ENCODE measurements at places on chromosomes 2 and 18.

DNA sequence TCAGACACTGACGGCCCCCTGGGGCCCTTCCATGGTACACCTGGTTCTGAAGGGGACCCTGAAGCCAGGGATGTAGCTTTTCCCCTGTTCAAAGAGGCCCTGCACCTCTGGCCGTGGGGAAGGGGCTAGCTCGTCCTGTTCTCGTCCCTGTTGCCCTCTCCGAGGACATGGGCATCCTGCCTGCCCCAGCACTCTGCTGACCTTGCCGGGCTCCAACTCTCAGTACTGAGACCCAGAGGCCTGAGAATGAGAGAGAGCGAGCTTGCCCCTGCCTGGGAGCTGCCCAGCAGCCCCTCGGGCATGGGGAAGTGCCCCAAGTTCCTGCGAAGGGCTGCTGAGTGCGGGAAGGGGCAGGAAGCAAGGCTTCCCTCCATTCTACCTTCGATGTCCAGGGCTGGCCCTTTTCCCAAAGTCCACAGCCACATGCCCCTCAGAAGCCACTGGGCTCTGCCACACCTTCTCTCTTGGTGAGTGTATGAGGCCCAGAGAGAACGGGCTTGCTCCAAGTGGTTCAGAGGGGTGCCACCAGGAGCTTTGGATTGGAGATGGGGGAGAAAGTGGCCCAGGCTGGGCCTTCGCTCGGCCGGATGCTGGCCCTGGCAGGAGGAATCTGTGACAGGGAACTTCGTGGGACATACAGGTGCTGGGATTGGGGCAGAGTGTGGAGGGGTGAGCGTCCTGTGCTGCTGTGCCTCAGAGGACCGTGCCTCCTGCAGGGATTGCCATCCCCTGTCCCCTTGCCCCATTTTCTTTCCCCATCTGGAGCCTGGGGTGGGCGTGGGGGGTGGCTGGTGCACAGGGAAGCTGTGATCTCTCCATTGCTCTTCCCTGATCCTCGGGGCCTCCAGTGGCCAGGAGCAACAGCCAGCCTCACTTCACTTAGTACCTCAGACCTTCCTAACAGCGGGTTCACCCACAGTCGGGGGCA lies 50.8 kb downstream of the KCNIP3 start:
- DNase-seq = no peak

DNA sequence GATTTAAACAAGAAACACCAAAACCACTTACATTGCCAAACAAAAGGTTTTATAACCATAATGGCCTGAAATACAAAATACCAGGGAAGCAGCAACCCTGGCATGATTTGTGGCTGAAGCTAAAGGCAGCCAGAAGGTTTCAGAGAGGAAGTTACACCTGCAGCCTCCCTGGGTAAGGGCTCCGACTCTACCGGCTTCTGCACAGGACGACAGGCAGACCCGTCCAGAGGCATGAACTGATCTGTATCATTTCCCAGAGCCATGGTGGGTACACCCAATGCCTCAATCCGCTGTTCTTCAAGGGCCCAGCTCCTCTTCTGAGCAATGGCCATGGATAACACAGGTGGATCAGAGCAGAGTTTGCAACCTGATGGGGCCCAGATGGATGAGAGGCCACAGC lies 71.6 kb downstream of the PXDN start:
- no peak for DNase-seq

DNA sequence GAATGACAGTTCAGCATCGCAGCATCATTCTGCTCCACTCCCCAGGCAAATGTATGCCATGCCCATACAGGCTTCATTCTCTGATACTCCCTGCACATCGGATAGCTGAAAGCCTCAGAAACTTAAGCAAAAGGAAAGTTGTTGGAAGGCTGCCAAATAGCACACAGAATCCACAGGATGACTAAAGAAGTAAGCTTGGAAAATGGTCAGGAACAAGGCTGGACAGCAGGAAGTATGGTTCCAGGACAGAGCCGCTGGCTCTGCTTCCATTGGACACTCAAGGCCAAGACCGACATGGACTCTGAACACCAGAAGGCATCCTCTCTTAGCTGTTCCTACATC lies 256.5 kb downstream of the CDH20 start:
- DNase-seq = no peak

DNA sequence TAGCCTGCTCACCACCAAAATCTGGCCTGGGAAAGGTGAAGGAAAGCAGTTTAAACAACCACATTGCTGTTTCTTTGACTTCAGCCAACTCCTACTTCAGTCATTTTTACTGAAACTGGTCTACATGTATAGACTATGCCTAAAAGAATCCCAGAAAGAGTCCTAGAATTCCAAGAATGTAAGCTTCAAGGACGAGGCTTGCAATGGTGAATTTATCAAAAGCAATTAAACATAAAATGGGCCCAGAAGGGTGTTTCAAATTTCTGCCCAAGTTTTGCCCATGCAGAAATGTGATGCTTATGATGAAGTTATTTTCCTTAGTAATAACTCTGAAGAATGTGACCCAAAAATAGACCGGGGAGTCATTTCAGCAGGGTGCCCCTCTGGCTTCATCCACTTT lies 16.6 kb downstream of the EN1 start:
- DNase-seq = no peak

DNA sequence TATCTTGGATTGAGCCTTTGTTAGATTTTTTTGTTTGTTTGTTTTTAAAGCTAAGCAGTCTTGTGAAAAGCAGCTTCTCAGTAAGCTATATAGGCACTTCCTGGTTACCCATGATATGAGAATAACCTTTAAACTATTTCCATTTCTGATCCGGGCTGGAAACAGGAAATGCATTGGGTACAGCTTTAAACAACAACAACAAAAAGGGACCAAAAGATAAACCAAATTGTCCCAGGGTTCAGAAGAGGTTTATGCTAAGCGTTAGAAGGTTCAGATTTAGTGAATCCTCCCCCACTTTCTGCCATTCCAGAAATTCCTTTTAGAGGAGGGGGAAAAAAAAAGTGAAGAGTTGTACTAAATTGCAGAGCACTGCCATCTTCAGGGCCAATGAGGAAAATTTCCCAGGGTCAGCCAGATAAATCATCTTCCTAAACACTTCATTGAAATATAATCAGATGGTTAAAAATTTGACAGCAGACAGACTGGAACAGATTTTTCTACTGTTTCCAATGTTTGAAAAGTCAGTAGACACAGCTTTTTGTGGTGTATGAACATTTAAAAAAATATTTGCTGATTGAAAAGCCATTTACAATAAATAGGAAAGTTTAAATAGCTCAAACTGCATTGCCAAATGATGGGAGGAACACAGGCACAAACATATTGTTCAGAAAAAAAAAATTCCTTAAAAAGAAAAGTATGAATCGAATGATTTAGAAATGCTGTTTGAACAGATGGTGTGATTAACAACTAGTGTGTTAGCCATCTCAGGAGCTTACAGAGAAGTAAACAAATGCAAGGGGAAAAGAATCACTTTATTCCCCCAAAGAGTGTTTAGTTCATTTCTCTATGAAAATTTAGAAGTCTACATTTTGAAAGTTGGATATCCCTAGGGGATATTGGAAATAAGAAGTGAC lies 189.9 kb upstream of the TANK start:
- peak; percentile 40 for DNase-seq

- no peak for DNase-seq
Observed at GRCh38 chr18:59729781-59730180, 32.6 kb upstream of the CCBE1 start.

DNA sequence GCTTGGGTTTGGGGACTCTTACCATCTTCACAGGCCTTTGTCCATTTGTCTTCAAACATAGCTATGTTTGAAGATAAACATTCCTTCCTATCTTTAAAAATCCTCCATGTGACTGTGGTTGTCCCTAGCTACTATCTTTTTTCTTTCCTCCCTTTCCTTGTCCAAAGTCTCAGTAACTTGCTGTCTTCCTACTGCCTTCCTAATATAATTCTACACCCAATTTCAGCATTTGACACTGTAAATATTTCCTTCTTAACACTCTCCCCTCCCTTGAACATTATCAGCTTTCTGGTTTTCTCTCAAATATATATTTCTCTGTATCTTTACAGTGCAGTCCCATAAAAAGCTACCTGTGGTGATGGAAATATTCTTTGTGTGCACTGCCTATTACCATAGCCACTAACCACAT lies 5.3 kb upstream of the SP3 start:
- DNase-seq = no peak

- DNase-seq = no peak
Observed at GRCh38 chr18:68948622-68949021, 150.7 kb downstream of the CCDC102B start.

DNA sequence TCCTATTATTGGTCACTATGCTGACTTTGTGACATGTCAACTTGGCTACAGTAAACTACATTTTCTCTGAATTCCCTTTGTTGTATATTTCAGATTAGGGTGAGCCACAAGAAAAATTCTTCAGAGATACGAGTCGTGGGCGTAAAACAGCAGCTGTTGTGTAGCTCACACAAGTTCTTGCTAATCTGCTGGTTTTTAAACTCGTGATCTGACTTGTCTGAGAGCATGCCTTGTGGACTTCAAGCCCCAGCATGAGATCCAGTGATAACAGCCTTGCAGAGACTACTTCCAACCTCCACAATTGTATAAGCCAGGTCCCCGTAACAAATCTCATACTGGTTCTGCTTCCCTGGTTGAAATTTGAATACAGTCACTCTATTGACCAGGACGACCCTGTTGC lies 259.8 kb upstream of the LYPD1 start:
- no peak for DNase-seq
